NCI-H1048 (cell line): ENCODE measurements at places on chromosomes 11 and 22.

- DNase-seq: no peak
Measured at GRCh38 chr22:39181778-39182177, 29.3 kb upstream of the CBX7 start.

- no peak for DNase-seq
Measured at GRCh38 chr22:30574095-30574981, at the start of gene GAL3ST1. GAL3ST1 (minus strand) TSS chr22:30574665; CDS start chr22:30557392, 17,273 bp downstream.

- no peak for DNase-seq
Measured at GRCh38 chr11:2314525-2315394, 12.9 kb downstream of the TSPAN32 start.

GRCh38 chr11:46677991-46678740, 22.3 kb downstream of the ARHGAP1 start:
- DNase-seq: no peak

DNA sequence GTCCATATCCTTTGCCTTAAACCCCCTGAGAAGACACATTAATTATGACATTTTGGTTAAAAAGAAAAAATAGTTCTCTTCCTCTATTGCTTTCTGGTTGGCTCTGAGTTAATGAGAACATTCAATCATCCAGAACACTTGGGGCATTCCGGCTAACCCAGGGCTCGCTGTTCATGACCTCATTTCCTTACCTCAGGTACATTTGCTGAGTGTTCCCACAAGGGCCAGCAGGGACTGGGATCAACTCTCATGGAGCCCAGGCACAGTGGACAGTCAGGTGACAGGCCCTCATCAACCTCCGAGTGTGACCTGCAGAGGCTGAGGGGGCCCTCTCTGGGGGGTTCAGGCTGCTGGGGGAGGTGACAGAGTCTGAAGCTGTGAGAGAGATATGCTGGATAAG, 98.9 kb downstream of the MYO18B start:
- DNase-seq: no peak
